Activated CD4-positive, alpha-beta T cell treated with anti-CD3 and anti-CD28 coated beads, Interleukin-2, amount 50 U/mL, for 48 hours (primary cell): ENCODE measurements at places on chromosomes 16 and 17.

- DNase-seq = no peak
These were observed 179.7 kb downstream of the RAB11FIP4 start for GRCh38 chr17:31570951-31571892.

GRCh38 chr17:50513495-50513894, 5.3 kb downstream of the MYCBPAP start:
- no peak for DNase-seq

DNA sequence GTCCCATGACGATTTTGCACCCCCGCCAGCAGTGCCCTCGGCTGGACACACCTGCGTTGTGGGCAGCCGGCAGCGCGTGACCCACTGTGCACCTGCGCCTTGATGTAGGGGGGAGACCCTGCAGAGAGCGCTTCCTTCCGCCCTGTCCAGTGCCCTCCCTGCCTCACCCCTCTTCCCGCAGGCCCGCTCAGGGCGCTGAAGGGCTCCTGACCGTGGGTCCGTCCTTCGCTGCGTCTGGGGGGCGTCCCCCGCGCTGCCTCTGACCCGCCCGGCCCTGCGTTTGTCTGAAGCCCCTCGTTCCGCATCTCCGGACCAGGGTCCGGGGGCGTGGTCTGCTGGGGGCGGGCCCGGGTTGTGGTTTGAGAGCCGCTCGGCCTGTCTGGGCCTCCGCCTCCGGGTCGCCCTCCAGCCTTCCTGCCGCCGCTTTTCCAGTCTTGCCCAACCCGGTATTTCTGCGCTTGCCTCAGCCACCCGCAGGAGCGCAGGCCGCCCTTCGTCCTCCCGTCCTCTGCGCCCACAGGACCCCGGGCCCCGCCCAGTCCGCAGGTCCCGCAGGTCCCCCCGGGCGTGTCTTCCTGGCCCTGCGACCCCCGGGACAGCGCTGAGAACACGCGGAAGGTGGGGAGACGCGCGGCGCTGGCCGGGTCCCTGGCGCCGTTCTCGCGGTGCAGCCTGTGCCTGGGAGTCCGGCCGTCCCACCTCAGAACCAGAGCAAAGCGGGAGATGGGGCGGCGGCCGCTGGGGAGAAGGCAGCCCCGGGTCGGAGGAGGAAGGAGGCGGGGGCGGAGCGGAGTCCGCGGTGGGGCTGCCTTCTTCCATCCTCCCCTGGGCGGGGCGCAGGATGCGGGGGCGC, 4.0 kb upstream of the IL17C start:
- peak; percentile 66 for DNase-seq

DNA sequence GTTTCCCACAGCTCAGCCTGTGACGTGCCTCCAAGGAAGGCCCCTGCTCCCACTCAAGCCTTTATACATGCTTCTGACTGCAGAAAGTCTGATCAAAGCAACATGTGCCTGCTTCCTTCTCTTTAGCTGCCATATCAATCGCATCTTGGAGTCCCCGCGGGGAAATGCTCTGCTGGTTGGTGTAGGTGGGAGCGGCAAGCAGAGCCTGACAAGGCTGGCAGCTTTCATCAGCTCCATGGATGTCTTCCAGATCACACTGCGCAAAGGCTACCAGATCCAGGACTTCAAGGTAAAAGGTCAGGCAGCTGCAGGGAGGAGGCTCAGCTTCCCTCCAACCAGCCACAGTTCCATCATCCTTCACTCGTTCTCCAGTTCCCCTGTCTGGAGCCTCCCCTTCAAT, 189.7 kb downstream of the ZNF18 start:
- DNase-seq = no peak

DNA sequence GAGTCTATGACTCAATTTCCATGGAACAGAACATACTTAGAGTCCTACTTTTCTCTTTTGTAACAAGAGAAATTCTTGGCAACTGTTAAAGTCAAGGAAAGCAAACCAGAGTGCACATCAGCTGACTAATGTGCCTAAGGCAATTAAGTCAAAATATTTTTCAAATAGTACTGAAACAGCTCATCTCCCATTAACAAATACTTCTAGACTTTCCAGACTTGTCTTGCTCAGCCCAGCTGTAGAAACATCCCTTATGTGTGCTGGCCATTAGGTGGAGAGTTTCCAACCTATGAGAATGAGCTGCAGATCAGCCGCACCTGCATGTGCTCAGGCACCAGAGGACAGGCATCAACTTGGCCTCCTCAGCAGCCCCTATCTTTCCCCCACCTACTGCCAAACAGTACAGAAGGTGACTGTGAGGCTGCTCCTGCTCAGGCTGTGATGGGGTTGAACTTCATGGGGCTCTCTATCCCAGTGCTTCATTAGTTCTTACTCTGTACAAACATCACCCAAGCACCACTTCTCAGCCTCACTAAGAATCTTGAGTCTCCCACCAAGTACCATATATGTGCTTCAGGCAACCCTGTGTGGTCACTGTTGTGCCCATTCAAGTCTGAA, 32.2 kb downstream of the TEX2 start:
- DNase-seq = no peak

GRCh38 chr16:81730090-81731051, 48.7 kb upstream of the PLCG2 start:
- DNase-seq = peak; percentile 72

DNA sequence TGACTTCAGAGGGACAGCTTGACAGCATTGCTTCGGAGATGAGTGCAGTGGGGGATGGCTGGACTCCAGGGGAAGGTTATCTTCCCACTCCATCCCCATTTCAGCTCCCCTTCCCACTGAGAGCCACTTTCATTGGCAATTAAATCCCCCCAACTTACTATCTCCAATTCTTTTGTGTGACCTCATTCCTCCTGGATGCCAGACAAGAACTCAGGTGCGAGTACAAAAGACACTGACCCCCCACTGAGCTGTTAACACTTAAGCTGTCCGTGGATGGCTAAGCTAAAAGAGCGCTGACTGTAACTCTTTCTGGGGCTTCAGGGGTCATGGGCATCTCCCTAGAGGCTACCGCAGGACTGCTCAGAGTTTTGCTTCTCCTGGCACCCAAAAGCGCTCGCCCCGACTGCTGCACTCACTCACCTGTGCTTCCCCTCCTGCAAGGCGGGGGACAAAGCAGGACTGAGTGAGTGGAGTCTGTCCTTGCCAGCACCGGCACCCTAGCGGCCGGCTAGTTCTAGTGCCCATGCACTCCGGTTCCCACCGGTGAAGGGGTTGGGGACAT, 44.8 kb upstream of the FBXO47 start:
- DNase-seq = no peak

DNA sequence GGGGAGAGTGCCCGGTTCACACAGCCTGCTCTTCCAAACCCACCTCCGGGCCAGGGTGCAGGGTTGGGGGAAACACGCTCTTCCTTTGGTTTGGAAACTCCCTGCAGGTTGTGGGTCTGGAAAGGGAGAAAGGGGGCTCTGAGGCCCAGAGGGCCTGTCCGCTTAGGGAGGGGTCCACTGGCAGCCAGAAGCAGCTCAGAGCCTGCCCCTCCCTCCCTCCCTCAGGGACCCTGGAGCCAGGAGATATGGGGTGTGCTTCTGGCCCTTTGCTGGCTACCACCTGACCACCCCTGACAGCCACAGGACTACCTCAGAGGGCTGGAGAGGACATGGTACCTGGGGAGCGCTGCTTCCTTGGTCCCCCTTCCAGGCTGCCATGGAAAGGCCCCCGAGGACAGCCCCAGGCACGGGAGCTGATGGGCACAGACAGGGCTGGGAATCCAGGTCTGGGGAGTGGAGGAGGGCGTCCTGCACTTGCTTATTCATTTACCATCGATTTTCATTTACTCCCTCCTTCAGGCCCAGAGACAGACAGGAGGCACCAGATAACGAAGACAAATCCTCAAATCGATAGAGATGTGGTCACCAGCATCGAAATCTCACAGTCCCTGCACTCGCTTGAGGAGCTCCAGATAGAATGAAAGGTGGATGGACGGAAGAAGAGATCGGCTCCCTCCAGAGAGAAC, 48.4 kb upstream of the DOC2B start:
- no peak for DNase-seq

DNA sequence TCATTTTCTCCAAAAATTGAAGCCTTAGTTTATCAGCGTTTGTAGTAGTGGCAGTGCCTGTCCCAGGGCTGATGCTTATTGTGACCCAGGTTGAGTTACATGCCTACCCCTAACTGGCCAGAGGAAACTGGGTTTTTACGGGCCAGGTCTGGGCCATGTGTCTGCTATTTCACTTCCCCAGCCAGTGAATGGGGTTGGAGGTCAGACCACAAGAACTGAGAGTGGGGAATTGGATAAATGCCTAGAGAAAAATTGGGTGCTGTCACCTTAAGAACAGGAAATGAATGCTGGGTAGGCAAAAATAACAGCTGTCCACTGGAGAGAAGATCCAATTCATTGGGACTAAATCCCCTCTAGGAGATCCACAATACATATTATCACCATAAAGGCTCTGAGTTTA, 5.2 kb downstream of the ADPRM start:
- DNase-seq = no peak

DNA sequence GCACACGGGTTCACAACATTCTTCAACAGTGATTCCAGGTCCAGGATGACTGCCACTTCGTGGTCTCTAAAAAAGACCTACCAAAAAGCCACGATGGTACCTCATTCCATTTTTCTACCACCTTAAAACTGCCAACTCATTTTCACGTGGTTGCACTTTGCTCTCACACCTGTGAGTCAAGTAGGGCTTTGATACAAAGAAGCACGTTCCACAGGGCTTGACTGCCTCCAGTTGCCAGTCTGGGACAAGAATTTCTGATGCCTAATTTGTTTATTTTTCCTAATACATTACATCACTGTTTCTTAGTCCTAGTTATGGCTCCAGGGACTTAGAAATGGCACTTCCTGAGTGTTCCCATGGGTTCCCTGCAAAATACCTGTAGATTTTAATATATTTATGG, 911.6 kb upstream of the EEF2KMT start:
- DNase-seq = no peak

GRCh38 chr17:19372011-19372370, 6.3 kb upstream of the MAPK7 start:
- DNase-seq = no peak

DNA sequence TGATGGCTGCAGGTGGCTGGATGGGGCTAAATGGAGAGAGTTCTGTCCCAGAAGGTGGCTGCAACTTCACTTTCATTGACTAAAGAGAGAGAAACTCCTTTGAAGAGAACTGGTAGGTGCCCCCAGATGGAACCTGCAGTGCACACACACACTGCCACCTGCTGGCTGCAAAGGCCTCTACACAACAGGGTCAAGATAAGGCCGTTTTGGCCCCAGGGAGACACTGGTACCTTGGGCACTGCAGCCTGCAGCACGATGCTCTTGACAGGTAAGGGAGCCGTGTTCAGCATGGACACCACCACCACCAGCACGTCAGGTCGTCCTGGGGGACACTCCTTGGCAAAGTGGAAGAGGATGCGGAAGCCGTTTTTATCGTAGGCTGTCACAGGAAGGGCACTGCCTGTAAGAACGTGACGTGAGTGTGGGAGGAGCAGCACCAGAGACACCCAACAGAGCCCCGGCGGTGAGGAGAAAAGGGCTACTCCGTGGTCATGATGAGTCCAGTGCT, 22.7 kb downstream of the GGA3 start:
- DNase-seq = peak; percentile 63

DNA sequence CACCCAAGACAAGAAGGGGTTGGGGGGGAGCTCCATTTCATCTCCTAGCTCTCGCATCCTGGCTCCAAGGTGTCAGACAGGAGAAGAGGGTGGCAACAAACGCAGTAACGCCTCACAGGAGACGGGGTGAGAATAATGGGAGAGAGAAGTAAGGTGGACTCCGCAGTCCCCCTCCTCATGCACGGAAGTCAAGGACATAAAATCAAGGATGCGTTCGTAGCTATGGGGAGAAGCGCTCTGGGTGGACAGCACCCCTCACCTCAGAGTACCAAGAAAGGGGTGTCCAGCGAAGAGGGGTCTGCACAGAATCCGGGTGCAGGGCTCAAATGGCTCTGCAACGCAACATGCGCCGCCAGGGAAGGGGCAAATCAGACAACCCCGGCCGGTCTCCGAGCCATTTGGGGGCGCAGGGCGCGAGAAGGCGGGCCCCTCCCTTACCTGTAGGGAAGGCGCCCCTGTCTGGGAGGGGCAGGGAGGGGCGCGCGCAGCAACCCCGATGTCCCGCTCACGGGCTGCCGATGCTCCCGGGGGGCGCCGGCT, 555 bp downstream of the HDAC5 start:
- DNase-seq = peak; percentile 9

DNA sequence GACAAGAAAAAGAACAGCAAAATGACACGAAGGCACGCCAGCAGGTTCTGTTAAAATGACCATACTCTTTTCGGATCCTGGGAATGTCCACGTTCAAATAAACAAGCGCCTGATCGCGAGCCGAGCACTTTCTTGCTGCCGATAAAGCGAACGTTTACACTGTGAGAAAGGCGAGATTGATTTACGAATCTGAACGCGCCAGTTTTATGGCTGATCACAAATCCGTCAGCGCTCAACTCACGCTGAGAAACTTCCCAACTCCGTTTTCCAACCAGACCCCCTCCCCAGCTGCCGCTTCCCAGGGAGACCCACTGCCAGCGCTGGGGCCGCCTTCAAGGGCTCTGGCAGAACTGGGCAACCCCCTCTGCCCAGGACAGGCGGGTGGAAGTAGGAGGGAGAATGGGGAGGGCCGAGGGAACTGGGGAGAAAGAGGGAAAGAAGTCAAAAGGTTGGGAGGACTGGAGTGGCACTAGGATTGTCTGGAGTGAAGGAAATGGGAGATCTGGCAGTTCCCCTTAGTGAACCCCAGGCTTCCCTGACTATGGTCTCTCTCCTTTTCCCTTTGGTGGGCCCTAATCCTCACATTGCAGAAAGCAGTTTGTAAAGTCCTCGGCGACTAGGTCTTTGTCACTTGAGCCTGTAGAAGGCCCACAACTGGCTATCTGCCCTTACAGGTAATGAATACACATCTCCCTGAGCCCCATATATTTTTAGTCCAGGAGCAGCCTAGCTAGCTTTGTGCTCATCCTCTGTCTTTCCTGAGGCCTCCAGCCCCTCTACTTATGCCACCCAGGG, 6.9 kb downstream of the HOXB4 start:
- no peak for DNase-seq

- DNase-seq = no peak
These were observed 5.8 kb downstream of the SYT17 start for GRCh38 chr16:19173649-19174383.

- peak; percentile 29 for DNase-seq
These were observed 797 bp upstream of the RAB11FIP3 start for GRCh38 chr16:424623-425081.

GRCh38 chr16:70630960-70631745, 15.2 kb upstream of the IL34 start:
- DNase-seq = no peak

DNA sequence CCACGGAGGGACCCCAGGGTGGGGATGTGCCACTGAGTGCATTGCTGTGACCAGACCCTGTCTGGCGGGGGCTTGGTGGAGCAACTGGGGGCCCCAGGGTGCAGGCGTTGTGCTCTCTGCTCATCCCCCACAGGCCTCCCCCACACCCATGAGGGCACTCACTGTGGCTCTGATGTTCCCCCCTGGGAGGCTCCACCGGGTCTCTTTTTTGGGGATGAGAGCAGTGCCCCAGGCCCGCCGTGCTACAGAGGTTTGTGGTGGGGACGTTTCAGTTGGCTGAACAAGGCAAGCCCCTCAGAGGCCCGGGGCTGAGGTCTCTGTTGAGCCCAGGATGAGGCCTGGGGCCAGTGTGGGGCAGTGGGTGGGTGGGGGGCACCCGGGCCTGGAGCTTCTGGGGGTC, 2.5 kb downstream of the CCDC78 start:
- DNase-seq = no peak

GRCh38 chr17:73156166-73156840, 8.5 kb upstream of the SSTR2 start:
- DNase-seq = peak; percentile 66
